NCI-H1417 (cell line): ENCODE measurements at places on chromosomes 7 and 10.
A peak's percentile ranks its signal among the peaks of the same experiment; 100 is the strongest.

- DNase-seq = no peak
Observed at GRCh38 chr10:7388602-7389001, 22.2 kb downstream of the SFMBT2 start.

DNA sequence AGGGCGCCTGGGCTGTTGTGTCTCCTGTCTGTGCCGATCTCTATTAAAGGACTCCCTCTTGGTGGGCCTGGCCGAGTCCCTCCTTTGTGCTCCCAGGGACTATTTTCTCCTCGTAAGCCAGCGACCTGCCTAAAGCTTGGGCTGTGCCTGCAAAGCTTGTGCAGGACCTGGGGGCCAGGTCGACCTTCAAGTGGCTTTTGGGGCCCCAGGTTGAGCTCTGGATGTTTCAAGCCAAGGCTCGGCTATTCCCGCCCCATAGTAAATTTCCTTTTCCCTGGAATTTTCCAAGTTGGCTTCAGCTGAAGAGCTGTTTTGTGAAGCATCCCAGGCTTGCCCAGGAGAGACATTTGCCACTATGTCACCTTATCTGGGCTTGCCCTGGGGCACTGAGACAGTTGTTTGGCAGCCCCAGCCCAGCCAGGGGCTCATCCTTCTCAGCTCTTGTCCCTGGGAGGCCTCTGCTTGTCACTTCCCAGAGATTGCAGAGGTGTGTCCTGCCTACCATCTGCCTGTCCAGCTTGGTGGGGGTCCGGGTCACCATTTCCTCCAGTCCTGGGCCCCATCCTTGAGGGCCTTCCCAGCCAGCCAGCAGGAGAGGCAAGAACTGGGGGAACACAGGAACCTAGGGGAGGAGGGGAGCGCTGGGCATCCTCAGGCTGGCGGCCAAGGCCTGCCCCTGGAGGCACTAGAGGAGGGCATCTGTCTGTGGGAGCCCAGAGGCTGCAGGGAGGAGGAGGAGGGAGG lies 20.2 kb downstream of the ZMIZ2 start:
- DNase-seq = no peak

DNA sequence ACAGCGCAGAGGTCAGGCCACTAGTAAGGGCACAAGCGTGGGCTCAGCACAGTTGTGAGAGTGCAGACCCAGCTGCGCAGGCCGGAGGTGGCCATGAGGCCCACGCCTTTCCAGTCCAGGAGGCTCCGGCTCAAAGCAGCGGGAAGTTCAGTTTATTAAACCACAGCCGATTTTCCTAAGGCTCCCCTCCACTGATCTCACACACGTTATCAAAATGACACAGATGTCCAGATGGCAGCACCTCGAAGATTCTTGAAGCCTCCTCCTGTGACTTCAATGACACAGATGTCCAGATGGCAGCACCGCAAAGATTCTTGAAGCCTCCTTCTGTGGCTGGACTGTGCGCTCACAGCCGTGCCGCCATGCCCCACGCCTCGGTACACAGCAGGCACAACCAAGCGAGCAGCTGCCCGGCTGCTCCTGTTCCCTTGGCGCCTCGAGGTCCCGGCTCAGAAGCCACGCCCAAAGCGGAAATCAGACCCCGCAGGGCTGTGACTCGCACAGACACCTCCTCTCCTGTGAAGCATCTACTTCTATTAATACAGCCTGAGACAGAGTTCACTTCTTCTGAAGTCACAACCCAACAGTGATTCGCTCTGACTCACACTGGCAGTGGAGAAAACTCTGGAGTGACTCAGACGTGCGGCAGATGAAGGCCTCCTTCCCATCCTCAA lies 122.7 kb downstream of the MAD1L1 start:
- DNase-seq = peak; percentile 33

- peak; percentile 14 for DNase-seq
Observed at GRCh38 chr7:103989785-103990767, 618 bp upstream of the RELN start.

DNA sequence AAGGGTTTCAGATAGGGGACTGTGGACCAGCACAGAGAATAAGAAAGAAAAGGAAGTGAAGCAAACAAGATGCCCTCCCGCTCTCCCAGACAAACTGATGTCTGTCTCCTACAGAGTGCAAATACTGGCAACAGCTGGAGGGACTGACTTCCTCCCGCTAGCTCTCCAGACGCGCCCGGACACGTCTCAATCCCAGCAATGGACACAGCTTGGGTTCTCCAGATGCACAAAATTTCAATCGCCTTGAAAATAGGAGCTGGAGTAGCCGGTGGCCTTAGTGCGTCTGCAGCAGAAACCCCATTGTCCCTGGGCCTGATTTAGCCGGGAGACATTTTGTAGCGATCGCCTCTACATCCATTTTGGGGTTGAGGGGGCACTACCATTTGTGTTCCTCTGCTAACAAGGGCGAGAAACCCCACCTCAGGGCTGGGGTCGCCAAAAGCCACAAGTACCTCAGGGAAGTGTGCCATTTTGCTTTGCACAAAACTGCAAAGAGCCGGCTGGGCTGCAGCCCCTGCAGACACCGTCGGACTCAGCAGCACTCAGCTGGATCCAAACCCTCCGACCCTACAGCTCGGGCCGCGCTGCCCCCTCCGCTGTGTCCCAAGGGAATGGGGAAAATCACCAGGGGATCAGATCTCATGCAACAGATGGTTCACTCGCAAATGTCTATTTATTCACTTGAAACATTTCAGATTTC lies 5.9 kb downstream of the CPA2 start:
- DNase-seq = peak; percentile 86

DNA sequence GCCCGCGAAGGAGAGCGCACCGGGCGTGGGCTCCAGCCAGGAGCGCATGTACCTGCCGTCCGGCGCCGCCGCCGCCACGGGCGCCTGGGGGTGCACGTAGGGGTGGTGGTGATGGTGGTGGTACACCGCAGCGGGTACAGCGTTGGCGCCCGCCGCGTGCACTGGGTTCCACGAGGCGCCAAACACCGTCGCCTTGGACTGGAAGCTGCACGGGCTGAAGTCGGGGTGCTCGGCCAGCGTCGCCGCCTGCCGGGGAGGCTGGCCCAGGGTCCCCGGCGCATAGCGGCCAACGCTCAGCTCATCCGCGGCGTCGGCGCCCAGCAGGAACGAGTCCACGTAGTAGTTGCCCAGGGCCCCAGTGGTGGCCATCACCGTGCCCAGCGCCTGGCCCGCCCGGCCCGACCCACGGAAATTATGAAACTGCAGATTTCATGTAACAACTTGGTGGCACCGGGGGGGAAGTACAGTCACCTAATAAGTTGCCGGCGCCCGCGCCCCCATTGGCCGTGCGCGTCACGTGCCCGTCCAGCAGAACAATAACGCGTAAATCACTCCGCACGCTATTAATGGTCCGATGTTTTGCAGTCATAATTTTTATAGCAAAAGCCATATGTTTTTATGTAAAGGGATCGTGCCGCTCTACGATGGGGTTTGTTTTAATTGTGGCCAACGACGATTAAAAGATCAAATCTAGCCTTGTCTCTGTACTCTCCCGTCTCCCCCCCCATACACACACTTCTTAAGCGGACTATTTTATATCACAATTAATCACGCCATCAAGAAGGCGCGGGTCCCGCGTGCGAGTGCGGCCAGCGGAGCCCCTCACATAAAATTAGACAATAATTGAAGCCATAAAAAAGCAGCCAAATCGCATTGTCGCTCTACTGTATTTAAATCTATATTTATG lies at the start of gene HOXA9:
HOXA9 (minus strand) TSS at position 449 of the 907 bp plus-strand sequence; CDS start at position 369, 80 bp downstream.
- DNase-seq = no peak
